Adrenal gland (tissue), 19 donors: ENCODE measurements at places on chromosomes 3 and 15.
A peak's percentile ranks its signal among the peaks of the same experiment; 100 is the strongest.

DNA sequence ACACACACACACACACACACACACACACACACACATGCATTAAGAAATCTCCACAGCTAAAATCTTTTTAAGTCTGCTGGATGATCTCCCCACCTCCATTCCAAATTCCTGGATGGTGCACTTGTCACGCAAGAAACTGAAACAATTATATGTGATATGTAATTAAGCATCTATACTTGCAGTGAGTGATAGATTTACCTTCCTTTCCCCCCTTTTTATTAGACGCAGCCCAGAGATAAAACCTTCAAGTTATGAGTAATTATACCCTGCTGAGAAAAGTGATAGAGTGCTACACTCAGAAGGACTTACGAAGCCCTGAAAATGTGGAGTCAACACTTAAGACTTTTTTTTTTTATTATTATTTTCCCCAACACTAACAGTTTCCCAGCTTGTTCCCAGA is 255.2 kb downstream of the LSAMP start:
- DNase-seq: no peak

DNA sequence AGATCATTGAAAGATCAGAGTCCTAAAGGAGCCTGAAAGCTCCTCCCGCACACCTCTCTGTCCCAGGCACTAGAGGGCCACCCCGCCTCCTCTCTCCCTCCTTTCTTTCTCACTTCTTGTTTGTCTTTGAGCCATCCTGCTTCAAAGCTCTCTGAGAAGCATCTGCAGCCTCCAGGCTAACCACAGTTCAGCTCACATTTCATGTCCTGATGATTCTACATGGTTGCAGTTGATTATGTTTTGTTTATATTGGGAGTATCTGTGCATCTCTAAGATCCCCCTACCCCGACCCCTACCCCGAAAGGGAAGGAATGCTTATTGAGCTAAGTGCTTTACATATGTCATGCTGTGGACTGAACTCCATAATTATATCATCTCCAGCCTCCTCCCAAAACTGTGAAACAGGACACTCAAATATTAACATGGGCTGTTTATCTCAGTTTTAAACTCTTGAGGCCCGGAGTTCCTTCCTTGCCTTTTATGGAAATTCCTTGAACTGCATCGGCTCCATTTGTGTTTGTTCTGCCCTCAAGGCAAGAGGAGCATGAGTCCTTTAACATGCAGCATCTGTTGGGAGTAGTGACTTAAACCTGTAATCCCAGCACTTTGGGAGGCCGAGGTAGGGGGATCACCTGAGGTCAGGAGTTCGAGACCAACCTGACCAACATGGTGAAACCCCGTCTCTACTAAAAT is 30.9 kb downstream of the MGLL start:
- no peak for DNase-seq

DNA sequence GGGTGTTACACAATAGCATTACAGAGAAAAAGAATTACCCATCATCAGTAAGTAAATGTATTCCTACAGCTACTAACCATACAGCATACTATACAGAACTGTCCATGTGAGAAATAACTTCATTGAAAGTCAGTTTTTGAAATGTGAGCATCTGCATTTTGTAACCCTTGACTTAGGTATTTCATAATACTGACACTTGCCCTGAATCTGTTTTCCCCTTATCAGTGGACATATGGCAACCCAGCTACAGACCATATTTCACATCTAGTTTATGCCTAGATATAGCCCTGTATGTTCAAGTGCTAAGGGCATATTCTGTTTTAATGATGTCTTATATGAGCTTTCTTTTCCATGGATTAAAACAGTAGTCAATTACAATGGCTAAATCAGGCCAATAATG is 297.6 kb downstream of the TBC1D5 start:
- DNase-seq: no peak

DNA sequence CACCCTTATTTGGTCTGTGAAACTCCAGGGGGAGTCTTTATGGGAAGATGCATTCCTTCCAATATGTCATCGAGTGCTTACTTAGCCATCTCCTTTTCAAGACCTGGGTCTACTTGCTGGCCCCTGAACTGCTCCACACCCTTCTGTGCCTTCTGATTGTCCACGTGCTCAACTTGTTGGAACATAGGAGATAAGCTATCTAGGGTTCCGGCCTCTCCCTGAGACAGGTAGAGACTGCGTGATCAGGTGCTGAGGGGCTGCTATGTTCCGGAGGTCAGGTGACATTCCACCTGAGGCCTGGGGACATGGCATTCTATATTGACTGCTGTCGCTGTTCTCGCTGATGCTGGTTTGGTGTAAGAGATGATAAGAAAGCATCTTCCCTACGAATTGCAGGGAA is 65.6 kb downstream of the ATP1B3 start:
- DNase-seq: no peak

DNA sequence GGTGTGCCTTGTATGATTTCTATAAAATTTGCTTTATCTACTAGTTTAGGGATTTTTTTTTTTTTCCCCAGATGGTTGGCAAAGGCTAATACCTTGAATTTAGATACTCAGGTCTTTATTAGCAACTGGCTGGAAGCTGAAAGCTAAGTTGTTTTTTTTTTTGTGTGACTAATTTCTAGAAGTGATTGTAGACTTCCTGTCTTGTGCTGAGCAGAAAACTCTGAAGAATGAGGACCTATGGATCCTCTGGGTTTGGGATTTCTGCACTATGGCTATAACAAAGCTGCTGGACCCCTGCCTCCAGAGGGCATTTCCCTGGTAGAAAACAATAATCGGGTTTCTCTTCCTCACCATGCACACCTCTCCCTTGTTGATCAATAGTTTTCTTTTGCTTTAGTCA is 10.0 kb downstream of the ARIH2 start:
- DNase-seq: no peak

DNA sequence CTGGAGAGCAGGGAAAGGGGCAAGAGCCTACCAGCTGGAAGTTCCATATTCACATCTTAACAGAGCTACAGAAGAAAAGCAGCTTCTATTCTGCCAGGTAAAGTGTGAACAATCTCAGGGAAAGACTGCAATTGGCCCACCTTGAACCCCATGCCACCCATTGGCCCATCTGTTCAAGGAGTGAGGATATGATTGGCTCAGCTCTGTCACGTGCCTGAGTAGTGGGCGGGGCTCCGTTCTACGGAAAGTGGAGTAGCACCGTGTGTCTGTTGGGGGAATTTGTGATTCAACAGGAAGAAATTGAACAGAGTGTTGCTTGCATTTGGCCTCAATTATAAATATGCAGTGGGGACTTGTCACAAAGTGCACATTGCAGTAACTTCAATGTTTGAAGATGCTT is 81.8 kb downstream of the MINAR1 start:
- DNase-seq: no peak

DNA sequence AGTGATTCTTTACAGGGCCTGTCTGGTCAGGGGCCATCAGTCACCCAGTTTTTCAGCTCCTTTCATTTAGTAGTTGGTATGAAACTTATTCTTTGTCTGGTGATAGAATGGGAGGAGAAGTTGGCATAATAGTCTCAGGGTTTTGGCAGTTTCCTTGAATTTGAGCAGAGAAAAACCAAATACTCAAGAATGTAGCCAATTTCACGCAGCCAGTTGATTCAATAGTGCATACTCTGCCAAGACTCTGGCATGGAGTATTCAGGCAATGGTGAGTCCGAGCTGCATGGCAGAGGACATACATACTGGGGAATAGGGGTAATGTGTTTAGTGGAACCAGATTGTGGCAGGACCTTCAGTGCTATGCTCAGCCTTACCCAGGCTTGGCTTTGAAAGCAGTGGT is 118.3 kb downstream of the GALK2 start:
- DNase-seq: no peak

- DNase-seq: peak; percentile 53
These were observed 6.8 kb upstream of the TRIM69 start for GRCh38 chr15:44729408-44730127.

GRCh38 chr3:72601983-72602750 is 246.1 kb downstream of the SHQ1 start:
- DNase-seq: no peak

GRCh38 chr3:195895078-195895860 is 13.1 kb downstream of the TNK2 start:
- DNase-seq: peak; percentile 40

DNA sequence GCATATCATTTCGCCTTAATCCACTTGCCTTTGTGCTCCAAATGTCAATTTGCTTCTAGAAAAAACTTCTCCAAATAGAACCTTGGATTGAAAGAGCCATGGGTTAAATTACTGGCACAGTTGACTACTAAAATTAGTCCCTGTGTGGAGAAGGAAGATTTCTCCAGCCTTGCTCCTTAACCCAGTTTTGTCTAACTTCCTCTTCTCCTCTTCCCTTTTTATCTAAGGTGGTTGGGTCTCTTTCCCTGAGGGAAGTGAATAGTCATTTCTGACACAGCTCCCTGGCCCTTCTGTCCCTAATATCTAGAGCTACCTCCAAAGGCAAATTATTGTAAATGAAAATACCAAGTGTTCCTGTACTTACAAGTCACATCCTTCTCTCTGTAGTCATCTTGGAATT is 527.9 kb upstream of the TBL1XR1 start:
- DNase-seq: no peak

GRCh38 chr15:82649226-82649999 is 2.2 kb upstream of the CPEB1 start:
- no peak for DNase-seq

DNA sequence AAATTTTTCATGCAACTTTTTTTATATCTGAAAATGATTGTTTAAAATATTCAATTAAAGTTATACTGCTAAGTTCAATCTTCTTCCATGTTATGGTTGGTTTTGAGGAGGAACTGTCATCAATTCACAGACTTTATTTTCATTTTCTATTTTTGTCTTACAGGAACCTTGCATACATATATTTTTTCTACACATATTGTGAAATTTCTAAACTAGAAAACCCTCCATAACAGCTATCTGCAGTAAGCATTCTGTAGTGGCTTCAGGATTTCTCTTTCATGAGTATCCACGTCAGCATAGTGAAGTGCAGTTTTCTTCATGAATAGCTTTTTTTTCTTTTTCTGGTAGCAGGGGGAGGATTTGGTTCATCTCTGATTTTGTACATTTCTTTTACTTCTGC is 48.2 kb downstream of the ATR start:
- no peak for DNase-seq

GRCh38 chr3:122272879-122273278 is 52.2 kb upstream of the CSTA start:
- no peak for DNase-seq

GRCh38 chr3:34305266-34305665 is 506.8 kb downstream of the PDCD6IP start:
- no peak for DNase-seq

GRCh38 chr3:155350571-155350970 is 57.1 kb upstream of the STRIT1 start:
- DNase-seq: no peak

DNA sequence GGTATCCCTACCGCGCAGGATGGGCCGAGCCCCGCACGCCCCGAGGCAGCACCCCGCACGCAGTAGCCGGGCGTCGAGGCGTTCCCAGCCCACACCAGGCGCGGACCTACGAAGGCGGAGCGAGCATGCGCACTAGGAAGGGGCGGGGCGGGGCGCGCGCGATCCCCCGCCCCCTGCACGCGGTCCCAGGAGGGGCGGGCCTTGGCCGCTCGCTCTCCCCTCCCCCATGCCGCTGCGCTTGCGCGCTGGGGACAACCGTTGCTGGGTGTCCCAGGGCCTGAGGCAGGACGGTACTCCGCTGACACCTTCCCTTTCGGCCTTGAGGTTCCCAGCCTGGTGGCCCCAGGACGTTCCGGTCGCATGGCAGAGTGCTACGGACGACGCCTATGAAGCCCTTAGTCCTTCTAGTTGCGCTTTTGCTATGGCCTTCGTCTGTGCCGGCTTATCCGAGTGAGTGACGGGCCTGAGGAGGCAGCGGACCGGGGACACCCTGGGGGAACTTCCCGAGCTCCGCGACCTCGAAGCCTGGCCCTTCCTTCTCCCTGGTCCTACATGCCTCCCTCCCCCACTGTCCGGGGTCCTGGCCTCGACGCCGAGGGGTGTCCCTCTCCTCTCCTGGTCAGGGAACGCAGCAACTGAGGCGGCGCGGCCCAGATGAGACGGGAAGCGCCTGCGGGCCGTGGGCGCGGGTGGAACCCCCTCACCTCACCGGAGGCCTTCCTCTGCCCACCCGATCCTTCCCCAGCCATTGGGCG is at the start of gene SPESP1:
Gene SPESP1 (plus strand): TSS at position 258 of the 755 bp plus-strand sequence. CDS start 129 bp downstream, at position 387.
- DNase-seq: peak; percentile 66

DNA sequence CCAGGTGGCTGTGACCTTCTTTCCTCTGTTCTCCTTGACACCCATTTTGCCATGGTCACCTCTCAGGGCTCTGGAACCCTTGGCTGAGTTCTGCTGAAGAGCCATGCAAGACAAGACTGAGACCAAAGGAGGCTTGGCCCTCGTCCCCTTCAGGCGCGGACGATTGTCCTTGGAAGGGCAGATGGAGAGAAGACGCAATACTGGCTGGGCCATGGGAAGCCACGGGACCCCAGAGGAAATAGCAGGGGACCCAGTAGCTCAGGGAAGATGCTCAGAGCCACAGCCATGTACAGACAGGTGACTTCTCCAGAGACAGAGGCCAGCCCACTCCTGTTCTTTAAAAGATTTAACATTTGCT is 125.6 kb downstream of the SMAD6 start:
- no peak for DNase-seq

- no peak for DNase-seq
These were observed 80.2 kb upstream of the ACP3 start for GRCh38 chr3:132236701-132237651.

DNA sequence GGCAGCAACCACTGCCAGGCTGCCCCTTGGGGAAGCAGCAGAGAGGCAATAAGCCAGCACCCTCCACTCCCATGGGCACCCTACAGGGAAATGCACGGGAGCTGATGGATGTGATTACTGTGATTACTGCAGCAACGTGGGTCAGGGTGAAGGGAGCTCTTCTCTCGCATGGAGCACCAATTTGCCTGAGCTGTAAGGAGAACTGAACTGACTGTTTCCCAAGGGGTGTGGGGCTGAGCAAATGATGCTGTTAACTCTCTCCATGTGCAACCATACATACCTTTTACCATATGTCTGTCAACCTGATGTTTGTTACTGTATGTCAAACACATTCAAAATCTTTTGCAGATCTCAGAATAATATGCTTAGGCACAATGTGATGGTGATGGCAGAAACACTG is 680.6 kb downstream of the SQOR start:
- DNase-seq: no peak

GRCh38 chr15:48366584-48367312 is 35.5 kb downstream of the DUT start:
- DNase-seq: no peak

DNA sequence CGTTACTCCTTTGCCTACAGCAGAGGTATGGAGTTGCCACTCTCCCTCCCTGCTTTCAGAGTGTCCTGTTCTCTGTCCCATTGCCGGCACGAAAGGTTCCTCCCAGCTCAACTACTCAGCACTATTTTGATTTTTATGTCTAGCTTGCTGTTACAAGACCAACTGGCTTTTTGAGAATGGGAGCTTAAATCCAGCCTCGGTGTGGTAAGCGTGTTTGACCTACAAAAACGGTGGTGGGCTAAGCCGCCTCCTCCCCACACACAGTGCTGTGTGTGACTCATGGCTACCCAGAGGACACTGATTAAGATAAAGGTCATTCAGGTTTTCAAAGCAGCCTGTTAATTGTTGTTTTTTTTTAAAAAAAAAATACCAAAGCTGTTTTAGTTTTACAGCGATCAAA is 64.5 kb downstream of the LRTM1 start:
- DNase-seq: peak; percentile 66
